Activated T-cell treated with anti-CD3 and anti-CD28 coated beads for 4 hours (primary cell): ENCODE measurements at places on chromosomes 2 and 18.

DNA sequence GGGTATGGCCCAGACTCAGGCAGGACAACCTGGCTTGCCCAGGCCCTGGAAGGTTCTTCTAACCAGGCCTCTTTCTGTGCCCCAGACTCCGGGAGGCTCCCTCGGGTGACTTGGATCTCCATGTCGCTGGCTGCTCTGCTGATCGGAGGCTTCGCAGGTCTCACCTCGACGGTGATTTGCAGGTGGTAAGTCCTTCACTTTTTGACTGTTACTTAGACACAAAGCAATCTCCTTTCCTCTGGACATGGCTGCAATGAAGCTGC lies 103.5 kb downstream of the TPO start:
- DNase-seq = no peak

DNA sequence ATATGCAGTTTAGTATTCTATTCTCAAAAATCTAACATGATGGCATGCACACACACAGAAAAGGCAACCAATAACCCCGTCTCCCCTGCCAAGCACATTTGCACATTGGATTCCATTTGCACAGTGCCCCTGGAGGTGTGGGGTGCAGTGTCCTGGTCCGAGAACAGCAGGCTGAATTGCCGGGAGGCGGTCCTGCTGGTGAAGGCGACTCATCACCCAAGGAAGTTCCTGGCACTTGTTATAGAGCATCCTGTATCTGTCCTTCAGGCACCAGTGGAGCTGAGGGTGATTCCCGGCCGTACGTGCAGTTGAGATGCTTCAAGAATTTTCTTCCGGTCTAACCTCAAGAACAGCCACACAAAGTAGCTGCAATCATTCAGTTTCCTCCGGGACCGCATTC lies 73.0 kb upstream of the RAB12 start:
- DNase-seq = no peak

- no peak for DNase-seq
These were observed 97.6 kb downstream of the MRPS9 start for GRCh38 chr2:105135436-105135835.

- DNase-seq = no peak
These were observed 185.8 kb upstream of the CNTNAP5 start for GRCh38 chr2:123839326-123839725.

DNA sequence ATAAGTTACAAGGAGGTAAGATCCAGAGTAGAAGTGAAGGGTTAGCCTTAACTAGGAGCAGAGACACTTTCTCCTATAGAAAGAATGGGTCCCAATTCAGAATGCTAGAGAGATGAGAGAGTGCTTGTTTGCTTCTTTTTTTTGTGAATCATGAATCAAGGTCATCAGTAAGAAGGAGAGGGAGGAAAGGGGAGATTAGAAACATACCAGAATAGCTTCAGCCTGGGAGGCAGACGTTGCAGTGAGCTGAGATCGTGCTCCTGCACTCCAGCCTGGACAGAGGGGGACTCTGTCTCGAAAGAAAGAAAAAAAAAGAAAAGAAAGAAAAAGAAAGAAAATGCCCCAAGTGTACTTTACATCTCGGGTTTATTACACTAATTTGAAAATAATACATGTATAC lies 55.8 kb upstream of the SLC35F5 start:
- no peak for DNase-seq

- DNase-seq = no peak
These were observed 430.9 kb upstream of the HNRNPA3 start for GRCh38 chr2:176781570-176782217.

DNA sequence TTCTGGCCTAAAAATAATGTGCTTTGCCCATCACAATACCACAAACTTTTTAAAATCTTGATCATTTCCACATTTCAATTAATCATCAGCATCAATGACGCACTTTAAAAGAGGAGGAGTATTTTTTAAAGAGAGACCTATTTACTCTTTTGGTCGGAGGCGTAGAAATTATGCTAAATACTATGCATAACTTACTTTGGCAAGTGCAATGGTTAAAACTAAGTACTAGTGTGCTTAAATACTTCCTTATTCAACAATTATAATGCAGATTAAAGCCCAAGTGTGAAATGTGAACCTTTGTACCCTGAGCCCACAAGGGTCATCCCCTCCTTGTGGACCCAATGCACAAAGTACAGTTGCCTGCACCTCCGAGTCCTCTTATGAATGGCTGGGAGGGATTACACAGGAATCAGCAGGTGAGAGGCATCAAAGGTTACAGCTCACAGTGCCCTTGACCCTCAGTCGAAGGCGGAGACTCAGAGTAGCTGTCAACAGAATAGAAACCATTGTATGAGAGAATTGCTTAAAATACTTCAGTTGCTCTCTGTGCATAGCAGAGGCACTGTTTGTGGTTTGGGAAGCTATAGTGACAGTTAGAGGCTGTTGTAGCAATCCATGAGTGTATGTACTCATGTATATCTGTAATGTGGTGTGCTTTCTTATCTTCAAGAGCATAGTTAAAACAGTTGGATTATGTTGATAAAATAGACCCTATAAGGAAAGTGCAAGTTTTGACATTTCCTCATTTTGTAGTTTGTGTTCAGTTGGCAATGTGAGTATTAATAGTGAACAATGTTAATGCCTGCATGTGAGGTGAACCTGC lies 151.7 kb upstream of the ITGA4 start:
- no peak for DNase-seq

- DNase-seq = no peak
These were observed 302.7 kb upstream of the TNP1 start for GRCh38 chr2:217162533-217162932.

DNA sequence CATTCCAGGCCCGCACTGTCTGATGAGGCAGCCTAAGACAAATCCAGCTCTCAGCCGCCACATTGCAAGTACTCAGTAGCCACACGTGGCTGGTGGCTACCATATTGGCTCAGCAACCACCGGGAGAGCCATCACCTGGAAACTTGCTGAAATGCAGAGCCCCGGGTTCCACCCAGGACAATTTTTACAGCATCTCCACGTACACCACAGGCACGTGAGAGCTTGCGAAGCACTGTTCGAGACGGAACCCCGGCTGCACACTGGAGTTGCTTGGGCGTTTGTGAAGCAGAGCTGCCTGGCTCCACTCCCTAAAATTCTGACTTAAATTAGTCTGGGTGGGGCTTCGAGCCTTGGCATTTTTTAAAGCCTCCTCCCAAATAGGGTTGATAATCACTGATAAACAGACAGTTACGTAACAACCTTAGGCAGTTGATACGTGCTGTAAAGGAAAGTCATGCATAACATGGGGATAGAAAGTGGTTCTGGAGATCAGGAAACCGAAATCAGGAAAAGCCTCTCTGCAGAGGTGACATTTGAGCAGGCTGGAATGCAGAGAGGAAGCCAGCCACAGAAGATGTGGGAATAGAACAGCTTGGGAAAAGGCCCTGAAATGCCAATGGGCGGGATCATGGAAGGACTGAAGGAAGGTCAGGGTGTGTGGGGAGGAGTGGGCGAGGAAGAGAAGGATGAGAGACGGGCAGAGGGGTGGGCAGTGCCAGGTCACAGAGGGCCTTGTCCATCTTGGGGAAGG lies 6.2 kb downstream of the ASAP2 start:
- no peak for DNase-seq

DNA sequence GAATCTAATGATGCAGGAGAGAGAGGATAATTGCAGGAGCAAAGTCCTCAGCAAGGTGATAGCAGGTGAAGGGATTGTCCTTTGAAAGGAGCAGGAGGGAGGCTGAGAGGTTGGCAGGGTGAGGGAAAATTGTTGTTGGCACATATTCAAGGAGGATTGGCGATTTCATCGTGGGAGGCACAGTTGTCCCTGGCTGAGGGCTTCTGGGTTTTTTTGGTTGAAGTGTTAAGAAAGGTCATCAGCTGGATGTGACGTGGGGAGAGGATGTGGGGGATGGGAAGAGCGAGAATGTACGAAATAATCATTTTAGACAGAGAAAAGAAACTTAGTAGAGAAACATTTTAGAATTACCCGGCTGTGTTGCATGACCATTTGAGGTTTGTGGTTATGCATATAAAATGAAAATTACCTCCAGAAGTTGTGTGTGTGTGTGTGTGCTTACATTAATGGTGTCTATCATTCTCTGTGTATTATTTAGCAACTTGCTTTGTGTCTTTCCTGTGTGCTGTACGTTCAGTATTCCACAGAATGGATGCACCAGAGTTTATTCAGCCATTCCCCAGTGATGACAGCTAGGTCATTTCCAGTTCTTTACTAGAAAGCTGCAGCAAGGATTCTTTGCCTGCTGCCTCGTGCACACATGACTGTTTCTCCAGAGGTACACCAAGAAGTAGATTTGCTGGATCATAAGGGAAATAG lies 67.6 kb downstream of the SDC1 start:
- DNase-seq = no peak

DNA sequence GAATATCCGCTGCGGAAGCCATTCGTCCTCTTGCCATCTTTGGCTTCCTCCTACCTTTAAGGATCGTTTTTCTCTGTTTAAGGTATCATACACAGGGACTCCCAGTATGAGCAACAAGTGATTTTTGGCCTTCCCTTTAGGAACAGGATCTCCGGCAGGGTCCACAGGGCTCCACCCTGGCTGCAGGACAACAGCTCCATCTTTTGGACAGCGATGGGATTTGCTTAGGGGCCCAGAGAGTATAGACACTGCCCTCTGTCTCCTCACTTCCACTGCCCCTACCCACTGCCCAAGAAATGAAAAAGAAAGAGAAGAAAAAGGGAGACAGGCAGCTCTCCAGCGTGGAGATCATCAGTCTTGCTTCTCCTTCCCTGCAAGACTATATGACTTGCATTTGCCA lies 224.5 kb downstream of the UXS1 start:
- no peak for DNase-seq

- DNase-seq = no peak
These were observed 43.8 kb downstream of the SLC4A3 start for GRCh38 chr2:219671279-219671678.

DNA sequence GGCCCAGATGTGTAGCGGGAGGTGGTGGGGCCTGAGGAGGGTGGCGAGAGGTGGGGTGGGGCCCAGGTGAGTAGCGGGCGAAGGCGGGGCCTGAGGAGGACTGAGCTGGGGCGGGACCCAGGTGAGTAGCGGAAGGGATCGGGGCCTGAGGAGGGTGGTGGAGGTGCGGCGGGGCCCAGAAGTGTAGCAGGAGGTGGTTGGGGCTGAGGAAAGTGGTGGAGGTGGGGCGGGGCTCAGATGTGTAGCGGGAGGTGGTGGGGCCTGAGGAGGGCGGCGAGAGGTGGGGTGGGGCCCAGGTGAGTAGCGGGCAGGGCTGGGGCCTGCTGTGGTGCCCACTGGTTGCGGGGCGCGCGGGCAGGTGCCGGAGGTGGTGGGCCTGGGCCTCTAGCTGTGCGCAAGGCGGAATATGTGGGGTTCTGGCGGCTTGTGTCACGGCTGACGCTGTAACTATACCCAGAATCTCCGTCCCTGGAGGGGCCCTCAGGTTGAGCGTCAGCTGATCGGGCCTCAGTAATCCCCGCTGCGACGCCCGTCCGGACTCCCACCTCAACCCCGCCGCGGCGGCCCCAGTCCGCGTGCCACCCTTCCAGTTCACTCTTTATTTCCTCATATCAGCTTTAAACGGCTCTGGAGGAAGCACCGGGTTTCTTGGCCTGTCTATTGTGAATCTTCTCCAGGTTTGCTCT lies 866 bp upstream of the SF3B6 start:
- DNase-seq = no peak

DNA sequence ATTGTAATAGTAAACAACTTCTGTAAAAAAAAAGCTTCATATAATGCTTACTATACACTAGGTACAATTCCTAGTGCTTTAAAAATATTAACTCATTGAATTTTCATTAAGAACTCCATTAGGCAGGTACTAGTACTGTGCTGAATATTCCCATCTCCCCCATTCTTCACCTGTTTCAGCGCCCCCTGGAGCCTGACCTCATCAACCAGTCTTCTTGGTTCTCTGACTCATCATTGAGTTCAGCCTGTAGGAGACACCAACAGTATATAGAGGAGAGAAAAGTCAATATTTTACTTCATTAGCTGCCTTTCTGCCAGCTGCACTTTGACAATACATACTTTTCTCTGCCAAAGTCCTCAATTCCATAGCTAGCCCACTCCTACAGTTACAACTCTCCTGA lies 1009.9 kb upstream of the KLHL29 start:
- DNase-seq = no peak

DNA sequence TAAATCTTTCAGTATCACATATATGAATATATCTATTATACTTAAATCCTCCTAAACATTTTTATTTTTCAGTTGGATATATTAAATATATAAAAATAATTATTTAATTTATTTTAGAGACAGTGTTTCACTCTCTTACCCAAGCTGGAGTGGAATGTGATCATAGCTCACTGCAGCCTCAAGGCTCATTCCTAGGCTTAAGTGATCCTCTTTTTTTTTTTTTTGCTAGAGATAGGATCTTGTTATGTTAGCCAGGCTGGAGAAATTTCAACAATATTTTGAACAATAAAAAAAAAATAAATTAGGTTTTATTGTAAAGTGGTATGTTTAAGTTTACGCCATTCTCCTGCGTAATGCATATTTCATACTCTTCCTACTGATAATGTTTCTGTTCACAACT lies 4.2 kb downstream of the SPAST start:
- no peak for DNase-seq

- no peak for DNase-seq
These were observed 54.5 kb downstream of the RBBP8 start for GRCh38 chr18:22987547-22988189.

DNA sequence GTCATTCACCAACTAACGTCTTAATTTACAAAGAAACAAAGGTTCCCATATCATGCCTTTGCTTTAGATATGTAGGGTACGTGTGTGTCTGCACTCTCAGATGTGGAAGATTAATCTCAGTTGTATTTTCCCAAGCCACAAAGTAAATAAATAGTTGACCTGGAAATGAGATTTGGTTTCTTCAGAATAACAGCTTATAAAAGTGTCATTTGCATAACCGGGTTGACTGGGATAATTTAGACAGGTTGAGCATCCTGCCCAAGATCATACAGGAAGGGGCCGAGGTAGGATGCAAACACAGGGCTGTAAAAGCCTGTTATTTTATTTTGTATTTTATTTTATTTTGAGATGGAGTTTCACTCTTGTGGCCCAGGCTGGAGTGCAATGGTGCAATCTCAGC lies 19.5 kb downstream of the ATG16L1 start:
- DNase-seq = no peak

DNA sequence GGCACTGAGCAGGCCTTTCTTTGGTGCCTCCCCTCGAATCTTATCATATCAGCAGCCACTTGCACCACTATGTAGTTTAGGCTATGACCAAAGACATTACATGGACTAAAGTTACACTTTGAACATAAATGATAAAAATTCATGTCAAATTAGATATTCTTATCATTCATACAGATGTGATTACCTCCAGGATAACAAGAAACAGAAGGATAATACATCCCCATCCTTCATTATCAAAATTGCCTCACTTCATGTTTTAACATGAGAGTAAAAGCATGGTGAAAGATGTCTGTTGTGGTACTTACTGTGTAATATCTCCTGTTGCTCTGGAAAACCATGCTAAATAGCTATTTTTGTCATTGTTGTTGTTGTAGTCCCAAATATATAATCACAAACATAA lies 230.8 kb upstream of the RND3 start:
- no peak for DNase-seq

GRCh38 chr2:121727332-121727731 lies 9.3 kb downstream of the NIFK start:
- DNase-seq = no peak
